Large intestine (tissue), 12 donors: ENCODE measurements at places on chromosomes 1 and 21.

GRCh38 chr1:23556635-23557470 lies 2.4 kb downstream of the ID3 start:
- H3K4me1 ChIP-seq = peaks cover 58% of the 10 kb centered on the region
- H3K27ac ChIP-seq = peak overlapping the region; percentile 94
- peaks cover 4% of the 10 kb centered on the region for H3K36me3 ChIP-seq
- H3K4me3 ChIP-seq = peak overlapping the region; percentile 88
- no peaks in the 10 kb centered on the region for H3K27me3 ChIP-seq

GRCh38 chr1:151502859-151503780 lies 8.1 kb upstream of the CGN start:
- DNase-seq = peak; percentile 48
- no peak overlapping the region for H3K4me3 ChIP-seq
- no peaks in the 10 kb centered on the region for H3K27me3 ChIP-seq
- H3K36me3 ChIP-seq = no peaks in the 10 kb centered on the region
- peak overlapping the region; percentile 86 for H3K27ac ChIP-seq

GRCh38 chr1:247539215-247539614 lies 3.0 kb upstream of the OR2C3 start:
- H3K27ac ChIP-seq = no peak overlapping the region
- no peaks in the 10 kb centered on the region for H3K4me1 ChIP-seq
- no peak overlapping the region for H3K4me3 ChIP-seq
- no peaks in the 10 kb centered on the region for H3K27me3 ChIP-seq

DNA sequence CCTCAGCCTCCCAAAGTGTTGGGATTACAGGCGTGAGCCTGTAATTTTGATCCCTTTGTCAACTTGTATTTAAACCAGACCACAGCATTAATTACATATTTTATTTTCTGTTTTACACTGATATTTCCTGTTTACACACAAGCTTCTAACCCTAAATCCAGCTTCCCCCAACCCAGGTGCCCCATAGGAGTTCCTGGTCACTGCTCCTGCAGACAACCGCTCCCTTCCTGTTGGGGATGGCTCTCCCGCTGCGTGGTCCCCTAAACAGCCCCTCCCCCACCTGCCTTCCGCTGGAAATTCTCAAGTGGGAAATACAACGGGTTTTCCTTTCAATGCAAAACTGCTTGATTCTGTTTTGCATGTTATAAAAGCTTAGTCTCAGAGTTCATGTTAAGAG lies 3.7 kb downstream of the CSTB start:
- no peak overlapping the region for H3K27ac ChIP-seq
- H3K36me3 ChIP-seq = peaks cover 23% of the 10 kb centered on the region
- H3K27me3 ChIP-seq = no peaks in the 10 kb centered on the region
- no peak for DNase-seq
- H3K4me1 ChIP-seq = peaks cover 23% of the 10 kb centered on the region
